ENCODE measurements at places on chromosomes 2 and 18.

DNA sequence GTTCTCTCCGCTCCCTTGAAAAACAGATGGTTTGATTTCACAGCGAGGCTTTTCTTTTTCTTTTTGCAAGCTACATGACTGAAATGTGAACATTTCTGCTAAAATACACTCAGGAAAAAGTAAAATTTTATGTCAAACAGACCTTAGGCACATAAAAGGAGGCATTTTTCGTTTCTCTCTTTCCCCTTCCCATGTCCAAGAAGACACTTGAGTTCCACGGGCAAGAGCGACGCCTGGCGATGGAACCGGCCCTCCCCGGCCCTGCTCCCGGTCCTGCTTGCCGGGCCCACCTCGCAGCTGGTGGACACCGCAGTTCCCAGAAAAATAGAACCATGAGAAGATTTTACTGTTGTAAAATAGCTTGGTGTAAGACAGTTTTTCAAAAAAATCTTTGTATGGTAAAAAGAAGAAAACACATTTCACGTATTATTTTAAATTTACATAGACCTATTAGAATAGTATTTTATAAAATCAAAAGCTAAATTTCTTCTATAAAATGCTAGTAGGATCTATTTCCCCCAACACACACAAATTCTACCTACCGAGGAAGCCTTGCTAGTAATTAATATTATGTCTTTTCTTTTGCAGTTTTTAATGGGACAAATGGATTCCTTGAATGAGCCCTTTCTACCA lies 2.3 kb upstream of the ALKAL2 start:
- no peak for DNase-seq

DNA sequence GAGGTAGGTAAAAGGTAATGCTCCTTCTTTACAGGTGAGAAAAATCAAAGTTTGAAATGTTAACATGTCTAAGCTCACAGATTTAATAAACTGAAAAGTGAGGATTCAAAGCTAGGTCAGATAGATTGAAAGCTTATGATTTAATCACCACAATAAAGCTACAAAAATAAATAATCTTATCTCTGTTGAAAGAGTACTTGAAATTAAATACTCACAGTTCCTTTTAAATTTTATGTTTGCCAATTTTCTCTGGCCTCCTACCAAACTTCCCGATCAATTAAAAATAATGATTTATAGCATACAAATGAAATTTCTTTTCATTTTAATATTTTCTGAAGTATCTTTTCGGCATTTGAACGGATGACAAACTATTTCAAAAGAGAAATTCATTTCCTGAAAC lies 77.3 kb downstream of the GAREM1 start:
- no peak for DNase-seq

GRCh38 chr2:237278568-237278967 lies 135.4 kb downstream of the COL6A3 start:
- DNase-seq: no peak

DNA sequence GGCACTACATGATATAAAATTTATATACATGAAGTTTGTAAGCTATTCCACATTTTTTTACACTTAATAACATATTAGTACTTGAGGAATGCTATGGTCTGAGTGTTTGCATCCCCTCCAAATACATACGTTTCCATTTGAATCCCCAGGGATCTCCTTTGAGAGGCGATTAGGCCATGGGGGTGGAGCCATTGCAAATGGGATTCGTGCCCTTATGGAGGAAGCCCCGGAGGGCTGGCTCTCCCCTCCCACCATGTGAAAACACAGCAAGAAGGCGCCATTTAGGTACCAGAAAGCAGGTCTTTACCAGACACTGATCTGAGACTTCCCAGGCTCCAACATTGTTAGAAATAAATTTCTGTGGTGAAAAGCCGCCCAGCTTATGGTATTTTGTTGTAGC lies 20.8 kb upstream of the MBP start:
- DNase-seq: no peak

GRCh38 chr2:129762386-129763189 lies 216.9 kb upstream of the RAB6C start:
- DNase-seq: no peak

DNA sequence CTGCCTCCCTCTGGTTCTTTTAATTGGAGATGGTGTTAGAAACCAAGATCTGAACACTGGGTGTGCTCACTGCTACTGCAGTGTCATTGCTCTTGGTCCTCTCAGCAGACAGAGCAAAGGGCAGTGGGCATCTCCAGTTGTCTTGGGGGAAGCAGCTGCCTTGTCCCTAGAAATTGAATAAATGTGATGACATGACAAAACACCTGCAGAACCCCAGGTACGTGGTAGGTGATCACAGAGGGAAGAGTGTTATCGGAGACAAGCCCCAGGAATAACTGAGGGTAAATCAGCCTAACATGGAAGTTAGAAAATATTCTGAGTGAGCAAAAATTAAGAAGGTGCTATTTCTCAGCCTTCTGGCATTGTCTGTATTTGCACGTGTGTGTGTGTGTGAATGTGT lies 311.9 kb upstream of the HDAC4 start:
- no peak for DNase-seq

DNA sequence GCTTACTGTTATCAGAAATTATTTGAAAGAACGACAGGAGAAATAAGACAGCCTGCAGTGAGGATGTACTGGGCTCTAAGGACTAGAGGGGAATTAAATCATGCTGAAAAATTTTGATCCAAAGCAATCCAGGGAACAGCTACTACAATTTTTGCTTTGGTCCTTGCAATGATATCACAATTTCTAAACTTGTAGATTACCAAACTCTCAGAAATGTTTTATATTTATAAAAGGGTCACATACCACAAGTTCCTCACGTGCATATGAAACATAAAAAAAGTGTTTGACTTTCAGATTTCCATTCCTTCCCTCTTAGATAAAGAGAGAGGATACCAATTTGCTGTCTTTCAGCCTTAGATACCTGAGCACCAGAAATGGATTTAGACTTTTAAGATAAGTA lies 261.2 kb downstream of the STK39 start:
- no peak for DNase-seq

GRCh38 chr2:240372101-240372500 lies 63.4 kb upstream of the GPC1 start:
- DNase-seq: no peak

- peak; percentile 37 for DNase-seq
These were observed 255.9 kb downstream of the TXNL1 start for GRCh38 chr18:56382541-56382940.

DNA sequence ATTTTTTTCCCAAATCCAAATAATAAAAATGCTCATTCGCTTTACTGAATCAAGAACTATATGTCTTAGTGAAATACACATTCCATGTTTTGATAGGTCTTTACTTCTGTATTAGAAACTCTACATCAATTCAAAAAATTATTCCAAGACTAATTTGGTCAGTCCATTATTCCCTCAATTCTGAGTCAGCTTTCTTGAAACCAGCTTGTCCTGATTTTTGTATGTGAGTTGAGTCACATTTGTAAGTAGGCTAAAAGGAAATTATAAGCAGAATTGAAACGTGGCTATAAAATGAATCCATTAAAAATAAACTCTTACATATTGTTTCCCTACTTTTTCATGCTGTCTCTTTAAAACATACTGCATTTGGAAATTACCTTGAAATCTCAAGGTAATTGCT lies 113.0 kb downstream of the DNER start:
- DNase-seq: no peak

GRCh38 chr2:181955010-181955409 lies 30.6 kb upstream of the PPP1R1C start:
- no peak for DNase-seq

DNA sequence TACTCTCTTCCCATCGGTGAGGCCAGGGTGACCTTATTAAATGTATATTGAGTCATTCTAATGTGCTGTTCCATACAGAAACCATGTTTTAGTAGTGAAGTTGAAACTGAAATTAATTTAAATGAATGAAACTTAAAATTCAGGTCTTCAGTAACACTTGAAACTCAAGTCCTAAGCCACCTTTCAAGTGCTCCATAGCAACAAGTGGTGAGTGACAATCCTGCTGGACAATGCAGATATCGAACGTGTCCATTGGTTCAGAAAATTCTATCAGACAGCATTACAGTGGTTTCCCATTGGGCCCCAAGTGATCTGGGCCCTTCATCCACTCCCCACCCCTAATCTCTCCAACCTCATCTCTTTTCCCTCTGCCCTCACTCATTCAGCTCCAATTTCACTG lies 48.7 kb downstream of the HNMT start:
- no peak for DNase-seq

GRCh38 chr18:32339045-32339444 lies 131.6 kb downstream of the GAREM1 start:
- DNase-seq: no peak

DNA sequence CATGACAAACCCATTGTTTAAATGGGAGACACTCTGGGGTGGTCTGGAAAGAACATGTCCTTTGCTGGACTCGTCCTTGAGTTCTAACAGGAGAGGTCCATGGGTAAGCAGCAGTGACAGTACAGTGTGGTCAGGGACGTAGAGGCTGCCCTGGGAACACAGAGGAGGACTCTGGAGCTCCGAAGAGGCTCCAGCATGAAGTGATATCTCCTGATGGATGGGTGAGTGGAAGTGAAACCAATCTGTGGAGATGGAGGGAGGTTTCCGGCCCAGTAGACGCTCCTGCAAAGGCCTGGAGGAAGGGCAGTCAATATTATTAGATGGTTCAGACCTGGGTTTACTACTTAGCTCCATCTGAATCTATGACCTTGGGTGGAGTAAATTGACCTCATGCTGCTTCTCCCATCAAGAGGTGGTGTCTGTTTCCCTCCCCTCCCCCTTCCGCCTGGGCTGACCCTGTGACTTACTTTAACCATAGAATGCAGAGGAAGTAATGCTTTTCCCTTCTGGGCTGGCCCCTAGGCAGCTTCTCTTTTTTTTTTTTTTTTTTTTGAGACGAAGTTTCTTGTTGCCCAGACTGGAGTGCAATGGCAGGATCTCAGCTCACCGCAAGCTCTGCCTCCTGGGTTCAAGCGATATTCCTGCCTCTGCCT lies 2.3 kb upstream of the TFCP2L1 start:
- no peak for DNase-seq

DNA sequence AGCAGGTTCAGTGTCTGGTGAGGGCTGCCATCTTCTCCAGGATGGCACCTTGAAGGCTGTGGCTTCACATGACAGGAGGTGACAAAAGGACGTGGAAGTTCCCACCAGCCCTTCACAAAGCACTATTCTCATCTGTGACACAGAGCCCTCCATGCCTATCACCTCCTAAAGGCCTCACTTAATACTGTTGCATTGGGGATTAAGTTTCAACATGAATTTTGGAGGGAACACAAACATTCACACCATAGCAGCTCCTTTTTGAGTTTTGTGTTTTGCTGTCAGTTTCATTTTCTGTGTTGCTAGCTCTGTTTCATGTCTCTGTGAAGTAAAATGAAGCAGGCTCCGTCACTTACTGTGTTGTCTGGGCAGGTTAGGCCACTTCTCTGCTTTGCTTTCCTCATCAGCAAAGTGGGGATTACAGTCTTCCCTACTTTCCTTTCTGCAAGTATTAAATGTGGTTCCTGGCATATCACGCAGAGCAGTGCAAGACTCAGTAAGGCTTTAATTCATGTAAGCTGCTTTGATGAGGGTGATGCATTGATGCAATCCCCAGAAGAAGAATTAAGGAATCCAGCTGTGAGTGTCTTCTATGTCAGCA lies 31.6 kb downstream of the LIMS1 start:
- DNase-seq: no peak

GRCh38 chr2:119023534-119023933 lies 81.5 kb downstream of the MARCO start:
- no peak for DNase-seq

DNA sequence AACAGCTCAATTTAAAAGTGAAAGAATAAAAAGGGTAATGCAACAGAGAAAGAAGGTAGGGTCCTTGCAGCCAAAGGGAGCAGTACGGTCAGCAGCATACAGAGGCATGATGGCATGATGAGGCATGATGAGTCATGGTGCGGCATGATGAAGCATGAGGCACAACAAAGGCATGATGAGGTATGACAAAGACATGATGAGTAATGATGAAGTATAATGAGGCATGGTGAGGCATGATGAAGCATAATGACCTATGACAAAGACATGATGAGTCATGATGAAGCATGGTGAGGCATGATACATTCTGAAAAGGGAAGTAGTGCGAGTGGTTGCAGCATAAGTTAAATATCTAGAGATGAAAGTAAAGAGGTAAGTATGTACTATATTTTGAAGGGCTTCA lies 673.2 kb downstream of the TMEM182 start:
- no peak for DNase-seq

DNA sequence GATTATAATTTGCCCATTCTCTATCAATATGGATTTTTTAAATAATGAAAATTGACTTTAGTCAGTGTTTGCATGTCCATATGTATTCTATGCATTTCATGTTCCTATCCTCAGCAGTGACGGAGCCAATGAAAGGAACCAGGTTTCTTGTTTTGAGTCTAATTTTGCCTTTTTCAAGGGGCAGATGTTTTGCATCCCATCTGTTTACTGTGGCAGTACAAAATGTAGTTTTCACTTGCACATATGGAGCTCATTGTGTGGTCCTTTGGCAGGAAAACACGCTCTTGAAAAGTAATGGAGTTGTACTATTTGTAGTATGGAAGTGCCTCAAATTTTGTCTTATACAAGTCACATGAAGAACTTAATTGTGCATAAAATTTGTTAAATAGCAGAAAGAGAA lies 127.8 kb downstream of the AGPS start:
- peak; percentile 86 for DNase-seq

GRCh38 chr18:9062418-9062751 lies 40.1 kb upstream of the NDUFV2 start:
- no peak for DNase-seq

- DNase-seq: no peak
These were observed 434.6 kb upstream of the DSEL start for GRCh38 chr18:67951137-67951536.

GRCh38 chr2:8754106-8754776 lies 72.4 kb downstream of the ID2 start:
- peak; percentile 94 for DNase-seq

- no peak for DNase-seq
These were observed 72.7 kb upstream of the MBOAT2 start for GRCh38 chr2:9076210-9076609.

DNA sequence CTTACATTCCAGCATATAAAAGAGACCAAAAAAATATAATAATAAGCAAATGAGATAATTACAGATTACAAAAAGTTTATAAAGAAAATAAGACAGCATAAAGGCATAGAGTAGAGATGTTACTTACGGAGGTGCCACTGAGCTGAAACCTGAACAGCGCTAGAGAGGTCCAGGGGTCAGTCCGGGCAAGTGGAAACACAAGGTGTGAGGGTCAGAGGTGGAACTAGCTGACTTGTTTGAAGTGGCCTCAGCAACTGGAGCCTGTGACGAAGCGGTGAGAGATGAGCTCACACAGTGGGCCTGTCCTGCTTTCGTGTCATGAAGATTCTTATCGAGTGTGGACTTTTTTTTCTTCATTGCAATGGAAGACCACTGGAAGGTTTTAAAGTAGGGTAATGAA lies 288.3 kb upstream of the TANK start:
- no peak for DNase-seq

GRCh38 chr2:207256476-207257207 lies 90.9 kb upstream of the KLF7 start:
- DNase-seq: peak; percentile 61

All from NCI-H446 treated with DMSO at 0.1 percent for 48 hours (cell line).